ENCODE measurements at places on chromosomes 4 and X. TPM values are rescaled to one million over a fixed set of nuclear protein-coding genes. Genes with fewer than 3 reads are reported as not detected.

The ODAM gene
- 24.6 TPM for total RNA-seq

- no peak overlapping the region for H3K4me3 ChIP-seq
- H3K36me3 ChIP-seq, result no peaks in the 10 kb centered on the region
- no peak for DNase-seq
- H3K27me3 ChIP-seq, result peaks cover 5% of the 10 kb centered on the region
- H3K4me1 ChIP-seq, result peaks cover 17% of the 10 kb centered on the region
These were observed 210.1 kb upstream of the MAB21L2 start for GRCh38 chr4:150371869-150372268.

- H3K27me3 ChIP-seq, result no peaks in the 10 kb centered on the region
- no peak for DNase-seq
- H3K4me1 ChIP-seq, result peaks cover 17% of the 10 kb centered on the region
- no peaks in the 10 kb centered on the region for H3K36me3 ChIP-seq
- no peak overlapping the region for H3K4me3 ChIP-seq
- no peak overlapping the region for H3K27ac ChIP-seq
These were observed 462.2 kb downstream of the INPP4B start for GRCh38 chr4:142383800-142384470.

- no peak overlapping the region for H3K4me3 ChIP-seq
- peak; percentile 32 for DNase-seq
- H3K4me1 ChIP-seq, result peaks cover 11% of the 10 kb centered on the region
These were observed 31.1 kb downstream of the TACC3 start for GRCh38 chr4:1752284-1753041.
